CD4-positive, alpha-beta T cell treated with Interferon alpha-2 for 1 hour (primary cell): ENCODE measurements at places on chromosomes 7 and 10.

- DNase-seq: no peak
Observed at GRCh38 chr10:91444211-91445182, 34.4 kb downstream of the HECTD2 start.

- no peak for DNase-seq
Observed at GRCh38 chr10:102515724-102516123, 12.0 kb downstream of the SUFU start.

GRCh38 chr10:78065611-78066010 is 31.9 kb downstream of the RPS24 start:
- no peak for DNase-seq

DNA sequence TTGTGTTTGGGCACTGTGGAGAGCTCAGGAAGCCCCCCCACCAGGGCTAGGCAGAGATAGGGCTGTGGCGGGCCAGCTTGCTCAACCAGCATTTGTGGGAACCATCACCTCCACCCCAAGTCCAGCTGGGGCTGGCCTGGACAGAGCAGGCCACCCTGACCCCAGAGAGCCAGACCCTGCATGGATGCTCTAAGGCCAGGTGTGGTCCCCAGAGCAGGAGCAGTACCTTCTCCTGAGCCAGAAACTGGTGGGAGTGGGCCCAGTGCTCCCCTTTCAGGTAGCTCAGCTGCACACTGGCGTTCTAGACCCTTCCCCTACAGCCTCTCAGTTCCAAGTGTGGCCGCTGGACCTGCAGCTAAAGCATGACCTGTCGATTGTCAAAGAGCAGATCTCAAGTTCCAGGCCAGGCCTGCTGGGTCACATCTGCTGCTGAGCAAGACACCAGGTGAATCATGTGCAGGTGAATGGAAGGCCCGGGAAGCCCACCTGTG is 57.2 kb downstream of the RASGEF1A start:
- DNase-seq: no peak

GRCh38 chr7:28520074-28521015 is 108.0 kb downstream of the CREB5 start:
- DNase-seq: no peak
